ENCODE measurements at places on chromosomes 16 and 17. TPM values are rescaled to one million over a fixed set of nuclear protein-coding genes. Genes with fewer than 3 reads are reported as not detected.

The SRCIN1 gene
- total RNA-seq = not detected

The SPATA20 gene
- total RNA-seq = 67.0 TPM

The STH gene
- total RNA-seq = not detected

The VAMP2 gene
- 3.2 TPM for total RNA-seq

The CDRT15L2 gene
- not detected for total RNA-seq

The USP6 gene
- under 0.01 TPM for total RNA-seq

The CCDC92B gene
- not detected for total RNA-seq

The C16orf96 gene
- total RNA-seq = under 0.01 TPM

The P2RX5 gene
- total RNA-seq = 0.43 TPM

The RAMP2 gene
- total RNA-seq = not detected

The ZPBP2 gene
- total RNA-seq = not detected

The KRTAP4-4 gene
- not detected for total RNA-seq

The EVPL gene
- total RNA-seq = 0.16 TPM

The PABPN1L gene
- not detected for total RNA-seq

The KCNH6 gene
- not detected for total RNA-seq

The SMIM36 gene
- total RNA-seq = not detected

The TPSAB1 gene
- not detected for total RNA-seq

The GP1BA gene
- not detected for total RNA-seq

The KRT33A gene
- total RNA-seq = not detected

The CCDC200 gene
- total RNA-seq = 0.16 TPM

The CMTM4 gene
- 3.5 TPM for total RNA-seq

The HNF1B gene
- not detected for total RNA-seq

The UNC13D gene
- 2.5 TPM for total RNA-seq

The TMEM235 gene
- not detected for total RNA-seq

The KRT20 gene
- not detected for total RNA-seq

The NPTX1 gene
- 37.2 TPM for total RNA-seq

The CLDN7 gene
- 4.2 TPM for total RNA-seq

The NOTUM gene
- total RNA-seq = under 0.01 TPM

The CHP2 gene
- not detected for total RNA-seq

The ATF7IP2 gene
- not detected for total RNA-seq

The EVPLL gene
- total RNA-seq = not detected

The MYO15A gene
- 2.7 TPM for total RNA-seq

The TEKT5 gene
- 0.34 TPM for total RNA-seq

The NXN gene
- 33.1 TPM for total RNA-seq

The KCNJ12 gene
- total RNA-seq = 0.32 TPM

The SOST gene
- not detected for total RNA-seq

The KRT39 gene
- 0.17 TPM for total RNA-seq

The MMP2 gene
- 1,068 TPM for total RNA-seq

The DYNLRB2 gene
- total RNA-seq = 0.32 TPM

The MPV17L gene
- total RNA-seq = 0.47 TPM

The PRR29 gene
- 0.52 TPM for total RNA-seq

The SHCBP1 gene
- 5.7 TPM for total RNA-seq

The PROCA1 gene
- 1.6 TPM for total RNA-seq

The CAPNS2 gene
- total RNA-seq = 1.7 TPM

The LRRC37A2 gene
- 3.2 TPM for total RNA-seq

The SULT1A4 gene
- 2.7 TPM for total RNA-seq

The AOC3 gene
- total RNA-seq = 1.9 TPM

The ASB16 gene
- not detected for total RNA-seq

The HOXB13 gene
- not detected for total RNA-seq

The ACAP1 gene
- 3.3 TPM for total RNA-seq

The ZP2 gene
- total RNA-seq = not detected

The CD300H gene
- not detected for total RNA-seq

The EVI2B gene
- 0.16 TPM for total RNA-seq

The HS3ST2 gene
- total RNA-seq = under 0.01 TPM

The CD68 gene
- 21.0 TPM for total RNA-seq

The ACSM2A gene
- not detected for total RNA-seq

The CRISPLD2 gene
- 3.1 TPM for total RNA-seq

The DPEP1 gene
- total RNA-seq = 0.26 TPM

Data from bronchial smooth muscle cell (primary cell).